ENCODE measurements at places on chromosomes 7 and 10.

- peak; percentile 46 for DNase-seq
Observed at GRCh38 chr7:131302876-131303707, 24.6 kb upstream of the MKLN1 start.

- DNase-seq: no peak
Observed at GRCh38 chr10:102431452-102432124, 786 bp downstream of the CUEDC2 start.

- no peak for DNase-seq
Observed at GRCh38 chr7:91661727-91662126, 218.8 kb downstream of the MTERF1 start.

DNA sequence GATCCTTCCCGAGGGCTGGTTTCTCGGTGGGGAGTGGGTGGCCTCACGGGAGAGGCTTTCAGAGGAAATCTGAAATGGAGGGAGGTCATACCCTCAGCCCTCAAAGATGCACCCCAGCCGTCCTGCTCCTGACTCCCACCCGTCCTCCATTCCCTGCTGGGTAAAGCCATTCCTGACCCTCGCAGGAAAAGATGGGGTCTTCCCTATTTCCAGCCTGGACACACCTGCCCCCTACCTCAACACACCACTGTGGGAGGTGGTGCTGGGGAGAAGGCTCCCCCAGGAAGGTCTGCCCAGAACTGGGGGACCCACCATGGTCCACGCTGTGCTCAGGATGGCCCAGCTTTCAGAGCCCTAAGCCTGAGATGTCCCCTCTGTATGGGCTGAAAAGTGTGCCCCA is 86.9 kb downstream of the CHST15 start:
- no peak for DNase-seq

DNA sequence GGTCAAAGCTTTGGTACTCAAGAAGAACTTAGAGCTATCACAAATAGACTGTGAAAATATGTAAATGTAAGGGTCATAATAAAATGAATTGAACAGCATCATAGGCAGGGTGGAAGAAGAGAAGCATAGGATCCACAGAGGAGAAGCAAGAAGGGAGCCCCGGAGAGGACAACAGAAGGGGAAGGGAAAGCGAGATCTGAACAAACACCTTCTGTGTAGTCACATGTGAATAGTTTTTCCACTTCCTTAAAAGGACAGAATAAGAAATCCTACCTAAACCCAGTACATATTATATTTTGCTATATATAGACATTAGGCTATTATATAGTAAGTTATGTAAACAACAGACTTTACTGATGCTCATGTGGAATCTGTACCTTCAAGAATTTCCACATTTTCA is 160.2 kb downstream of the DKK1 start:
- DNase-seq: no peak

GRCh38 chr10:131446171-131446570 is 134.7 kb upstream of the TCERG1L start:
- DNase-seq: no peak

DNA sequence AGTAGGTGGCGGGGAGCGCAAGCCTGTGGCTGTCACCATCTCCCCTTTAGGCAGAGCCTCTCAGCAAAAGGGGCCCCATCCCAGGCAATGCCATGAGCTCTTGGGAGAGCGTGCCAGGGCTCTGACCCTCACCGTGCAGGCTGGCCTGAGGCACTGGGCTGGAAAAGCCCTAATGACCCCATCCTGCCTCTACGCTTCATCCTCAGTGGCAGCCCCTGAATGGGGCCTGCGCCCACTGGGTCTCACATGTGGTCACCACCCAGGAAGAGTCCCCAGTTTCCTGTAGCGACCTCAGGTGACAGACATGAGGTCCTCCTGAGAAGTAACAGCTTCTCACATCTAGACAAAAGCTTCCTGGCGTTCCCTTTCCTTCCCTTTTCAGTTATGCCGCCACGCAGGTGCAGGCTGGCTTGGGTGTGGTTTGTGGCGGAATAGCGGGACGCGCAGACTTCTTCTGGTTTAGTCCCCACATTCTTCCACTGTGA is 59.2 kb downstream of the CLEC2L start:
- DNase-seq: no peak

GRCh38 chr7:69967689-69968450 is 369.6 kb downstream of the AUTS2 start:
- DNase-seq: no peak

Data from SW480 (cell line).